ENCODE measurements at places on chromosomes 4 and X.

GRCh38 chr4:72557021-72557420 is 12.0 kb downstream of the ADAMTS3 start:
- DNase-seq = no peak

DNA sequence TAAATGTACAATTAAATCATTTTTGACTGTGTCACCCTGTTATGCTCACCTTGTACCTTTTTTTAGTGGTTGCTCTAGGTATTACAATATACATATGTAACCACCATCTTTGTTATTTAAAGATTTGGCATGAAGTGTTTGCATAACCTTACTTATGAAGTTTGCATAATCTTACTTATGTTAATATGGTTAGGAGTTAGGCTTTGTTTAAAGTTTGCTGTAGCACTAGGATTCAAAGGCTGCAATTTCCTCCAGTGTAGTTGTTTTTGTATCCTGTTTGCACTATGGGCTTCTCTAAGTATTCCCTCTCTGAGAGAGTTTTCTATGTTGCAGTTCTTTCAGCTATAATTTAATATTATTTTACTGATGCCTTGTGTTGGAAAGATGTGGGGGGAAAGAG is 15.0 kb upstream of the GSPT2 start:
- DNase-seq = no peak

DNA sequence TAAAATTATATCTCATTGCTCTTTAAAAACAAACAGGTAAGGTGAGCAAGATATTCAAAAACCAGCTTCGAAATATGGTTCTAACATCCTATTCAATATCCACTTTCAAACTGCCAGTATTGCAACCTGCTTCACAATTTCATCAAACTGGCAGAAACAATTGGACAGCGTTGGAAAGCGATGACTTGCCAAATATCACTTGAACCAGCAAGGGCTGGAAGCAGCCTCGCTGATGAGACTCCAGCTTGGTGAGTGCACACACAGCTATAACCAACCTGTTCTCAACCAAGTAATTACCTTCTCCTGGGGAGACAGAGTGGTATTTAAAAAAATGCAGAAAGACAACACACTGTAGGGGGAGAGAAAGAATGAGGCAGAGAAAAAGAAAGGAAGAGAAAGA is 155.8 kb upstream of the RAI2 start:
- no peak for DNase-seq

DNA sequence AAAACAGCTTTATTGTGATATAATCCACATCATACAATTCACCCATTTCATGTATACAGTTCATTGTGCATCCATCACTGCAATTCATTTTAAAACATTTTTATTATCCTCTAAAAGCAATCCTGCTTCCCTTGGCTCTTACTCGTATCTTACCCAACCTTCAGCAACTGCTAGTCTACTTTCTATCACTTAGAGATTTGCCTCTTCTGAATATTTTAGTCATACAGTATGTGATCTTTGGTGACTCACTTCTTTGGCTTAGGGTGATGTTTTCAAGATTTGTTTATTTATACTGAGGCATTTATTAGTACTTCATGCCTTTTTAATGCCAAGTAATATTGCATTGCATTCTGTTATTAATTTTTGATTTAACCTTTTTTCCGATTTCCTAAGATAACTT is 15.0 kb upstream of the MSMO1 start:
- DNase-seq = no peak

DNA sequence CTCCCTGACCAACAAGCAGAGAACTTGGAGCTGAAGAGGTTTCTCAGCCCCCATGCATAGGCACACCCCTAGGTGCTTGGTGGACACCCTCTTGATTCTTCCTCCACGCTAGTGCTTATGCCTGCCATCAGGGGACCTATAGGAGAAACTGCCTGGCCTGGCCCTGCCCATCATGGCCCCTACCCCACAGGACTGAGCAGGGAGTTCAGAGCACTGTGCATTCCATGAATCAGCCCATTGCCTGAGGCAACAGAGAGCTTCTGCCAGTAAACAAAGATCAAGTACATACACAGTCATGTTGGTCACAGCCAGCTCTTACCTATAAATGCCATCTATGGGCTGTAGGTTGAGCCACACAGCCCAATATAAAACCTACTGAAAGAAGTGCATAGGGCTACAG is 99.1 kb upstream of the EDNRA start:
- no peak for DNase-seq

GRCh38 chr4:56906489-56907393 is 959 bp upstream of the REST start:
- peak; percentile 2 for DNase-seq

DNA sequence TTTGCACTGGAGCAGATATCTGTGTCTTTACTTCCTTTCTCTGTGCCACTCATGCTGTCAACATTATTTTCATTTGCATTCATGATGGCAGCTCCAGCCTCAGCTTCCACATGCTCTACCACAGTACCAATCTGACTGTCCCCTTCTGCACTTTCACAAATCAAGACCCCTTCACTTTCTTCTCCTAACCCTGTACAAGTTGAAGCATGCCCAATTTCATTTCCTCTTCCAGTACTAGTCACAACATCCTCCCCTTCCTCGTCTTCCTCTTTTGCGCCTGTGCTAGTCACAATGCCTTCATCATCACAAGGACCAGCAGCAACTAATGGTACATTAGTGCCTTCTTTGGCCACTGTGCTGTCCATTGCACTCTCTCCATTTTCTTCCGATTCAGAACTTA is 26.5 kb downstream of the BOD1L1 start:
- peak; percentile 19 for DNase-seq

DNA sequence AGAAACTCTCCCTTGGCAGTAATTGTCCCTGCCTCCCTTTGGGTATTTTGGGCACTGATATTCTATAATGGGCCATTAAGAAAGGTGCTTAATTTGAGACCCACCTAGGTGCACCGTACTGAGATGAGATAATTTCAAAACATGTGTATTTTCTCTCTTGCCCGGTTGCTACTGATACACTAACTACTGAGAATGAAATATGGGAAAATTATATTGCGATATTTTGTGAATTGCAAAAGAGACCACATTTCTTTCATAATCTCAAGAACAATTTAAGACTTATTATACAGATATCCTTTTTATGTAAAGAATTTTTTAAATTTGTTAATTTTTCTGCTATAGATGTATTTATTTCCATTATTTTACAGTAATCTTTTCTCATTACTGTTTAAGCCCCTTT is 284.9 kb downstream of the ADGRL3 start:
- no peak for DNase-seq

DNA sequence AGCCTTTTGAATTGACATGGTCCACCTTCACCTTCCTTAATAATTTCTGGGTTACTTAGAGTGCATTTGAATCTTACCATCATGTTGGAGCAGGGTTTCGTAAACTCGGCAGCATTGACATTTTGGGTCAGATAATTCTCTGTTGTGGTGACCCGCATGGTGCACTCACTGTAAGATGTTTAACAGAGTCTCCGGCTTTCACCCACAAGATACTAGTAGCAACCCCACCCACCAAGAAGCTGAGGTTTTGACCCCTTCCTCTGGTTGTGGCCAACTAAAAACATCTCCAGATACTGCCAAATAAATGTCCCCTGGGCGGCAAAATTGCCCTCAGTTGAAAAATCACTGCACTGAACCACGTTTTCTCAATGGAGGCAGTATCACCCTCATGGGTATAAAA is 62.7 kb downstream of the CHST7 start:
- DNase-seq = no peak

GRCh38 chr4:100511896-100512295 is 5.9 kb downstream of the EMCN start:
- DNase-seq = no peak

Measured in umbilical cord (tissue), 2 donors.